WERI-Rb-1 (cell line): ENCODE measurements at places on chromosomes 12 and 14.

GRCh38 chr12:106096376-106096775 is 42.4 kb downstream of the NUAK1 start:
- no peak for DNase-seq

DNA sequence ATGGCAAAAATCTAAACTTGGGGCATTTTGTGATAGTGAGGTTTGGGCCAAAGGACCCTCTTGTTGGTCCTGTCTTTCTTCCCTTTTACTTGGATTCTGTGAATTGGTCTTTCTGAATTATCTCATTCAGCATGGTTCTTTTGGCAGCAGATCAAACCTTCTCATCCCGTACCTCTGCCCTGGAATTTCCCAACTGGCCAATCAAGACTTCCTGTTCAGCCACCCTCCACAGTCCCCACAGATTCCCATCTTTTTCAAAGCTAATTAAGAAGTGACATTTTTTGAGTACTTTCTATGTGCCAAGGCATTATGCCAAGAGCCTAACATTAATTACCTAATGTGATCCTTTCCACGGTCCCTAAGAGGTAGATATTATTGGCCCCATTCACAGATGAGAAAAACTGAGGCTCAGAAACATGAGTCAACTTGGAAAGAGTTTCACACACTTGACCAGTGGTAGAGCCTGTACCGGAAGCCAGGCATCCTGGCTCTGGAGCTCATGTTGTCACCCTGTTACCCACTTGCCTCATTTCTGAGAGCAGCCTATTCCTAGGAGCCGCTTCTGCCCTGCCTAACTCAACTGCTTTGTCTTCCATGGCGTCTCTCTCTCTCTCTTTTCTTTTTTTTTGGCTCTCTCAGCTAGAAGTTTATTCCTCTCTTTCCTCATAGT is 135.9 kb downstream of the C12orf75 start:
- no peak for DNase-seq

- no peak for DNase-seq
These were observed 20.2 kb downstream of the PLEKHD1 start for GRCh38 chr14:69504775-69505174.

DNA sequence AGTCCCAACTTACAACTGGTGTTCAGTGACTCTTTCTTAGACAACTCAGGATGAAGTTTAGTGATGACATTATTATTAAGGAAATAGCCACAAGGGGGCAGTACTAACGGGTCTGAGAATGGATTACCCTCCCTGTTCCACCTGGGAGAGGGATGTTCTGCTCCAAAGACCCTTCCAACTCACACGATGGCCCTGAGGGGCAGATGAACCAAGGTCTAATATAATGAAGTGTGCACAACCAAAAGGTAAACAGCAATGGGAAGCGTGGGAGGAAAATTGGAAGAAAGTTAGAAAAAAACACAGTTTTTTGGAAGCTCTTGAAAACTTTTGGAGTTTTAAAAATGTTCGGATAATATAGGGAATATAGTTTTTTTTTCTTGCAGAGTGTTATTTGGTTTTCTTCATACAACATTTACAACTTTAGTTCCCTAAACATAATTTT is 24.0 kb downstream of the FGF6 start:
- peak; percentile 30 for DNase-seq

- DNase-seq: no peak
These were observed 130.8 kb upstream of the CNTN1 start for GRCh38 chr12:40561395-40561966.

- no peak for DNase-seq
These were observed 33.1 kb downstream of the WSCD2 start for GRCh38 chr12:108162207-108162606.

DNA sequence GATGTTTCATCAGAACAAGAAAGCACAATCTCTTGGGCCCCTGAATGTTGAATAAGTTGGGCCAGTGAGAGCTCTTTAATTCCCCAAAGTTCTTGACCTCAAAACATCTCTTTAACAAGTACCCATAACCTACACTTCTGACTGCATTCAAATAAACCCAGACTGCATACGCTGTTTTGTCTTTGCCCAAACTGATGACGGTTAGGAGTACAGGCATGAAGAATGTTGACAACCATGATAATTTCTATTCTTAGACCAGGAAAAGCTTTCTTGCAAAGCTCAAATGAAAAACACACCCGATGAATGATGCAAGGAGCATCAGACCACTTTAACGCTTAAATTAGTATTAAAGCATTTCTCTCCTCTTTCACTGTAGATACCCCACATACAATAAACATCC is 11.7 kb upstream of the RAB3IP start:
- DNase-seq: no peak

- no peak for DNase-seq
These were observed 159.1 kb downstream of the RASSF9 start for GRCh38 chr12:85676816-85677749.

DNA sequence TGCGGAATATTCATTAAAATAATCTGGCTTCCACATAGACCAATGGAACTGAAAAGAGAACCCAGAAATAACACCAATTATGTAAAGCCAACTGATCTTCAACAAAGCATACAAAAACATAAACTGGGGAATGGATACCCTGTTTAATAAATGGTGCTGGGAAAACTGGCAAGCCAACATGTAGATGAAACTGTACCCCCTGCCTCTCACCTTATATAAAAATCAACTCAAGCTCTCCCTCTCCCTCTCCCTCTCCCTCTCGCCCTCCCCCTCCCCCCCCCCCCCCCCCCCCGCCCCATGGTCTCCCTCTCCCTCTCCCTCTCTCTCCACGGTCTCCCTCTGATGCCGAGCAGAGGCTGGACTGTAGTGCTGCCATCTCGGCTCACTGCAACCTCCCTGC is 13.1 kb upstream of the SPTSSA start:
- no peak for DNase-seq

GRCh38 chr12:108080363-108080762 is 48.7 kb upstream of the WSCD2 start:
- DNase-seq: no peak

DNA sequence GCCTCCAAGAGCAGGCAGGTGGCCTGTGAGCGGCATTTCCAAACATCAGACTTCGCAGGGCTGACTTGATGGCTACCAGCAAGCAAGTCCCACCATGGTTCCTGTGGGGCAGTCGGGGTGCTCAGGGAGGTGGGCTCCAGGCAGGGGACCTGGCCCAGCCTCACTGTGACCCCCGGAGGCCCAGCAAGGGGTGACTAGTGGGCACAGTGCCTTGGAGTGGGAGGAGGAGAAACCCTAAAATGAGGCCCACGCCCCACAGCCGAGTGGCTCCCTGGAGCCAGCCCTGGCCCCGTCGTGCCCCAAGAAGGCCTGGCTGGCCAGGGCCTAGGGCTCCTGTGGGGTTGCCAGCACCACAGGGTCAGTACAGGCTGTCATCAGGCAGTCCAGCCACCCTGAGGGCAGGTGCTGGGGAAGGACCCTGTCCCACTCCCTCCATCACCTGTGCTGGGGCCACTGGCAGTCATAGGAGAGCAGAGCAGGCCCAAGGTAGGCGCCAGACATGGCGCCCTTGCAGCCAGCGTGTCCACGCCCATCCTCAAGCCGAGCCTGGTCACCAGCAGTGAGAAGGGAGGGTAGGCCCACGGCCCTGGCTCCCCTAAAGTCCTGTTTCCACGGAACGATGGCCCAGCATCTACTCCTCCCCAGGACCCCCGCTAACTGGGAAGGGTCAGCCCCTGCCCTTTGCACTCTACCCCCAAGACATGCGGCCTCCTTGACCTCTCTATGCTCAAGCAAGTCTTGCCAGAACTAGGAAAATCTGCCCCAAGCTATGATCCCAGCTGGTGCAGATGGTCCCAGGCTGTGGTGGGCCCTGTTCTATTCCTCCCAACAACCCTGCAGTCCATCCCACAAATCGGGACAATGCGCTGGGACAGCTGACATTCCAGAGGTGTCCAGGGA is 144.2 kb upstream of the C14orf180 start:
- no peak for DNase-seq

- no peak for DNase-seq
These were observed 55.1 kb downstream of the TTC6 start for GRCh38 chr14:37650356-37651037.

GRCh38 chr12:3313066-3313465 is 177.9 kb upstream of the PRMT8 start:
- DNase-seq: no peak

- DNase-seq: no peak
These were observed at the start of gene SP7 for GRCh38 chr12:53336181-53336681. SP7 (minus strand) TSS chr12:53336354; CDS start chr12:53335646, 708 bp downstream.

DNA sequence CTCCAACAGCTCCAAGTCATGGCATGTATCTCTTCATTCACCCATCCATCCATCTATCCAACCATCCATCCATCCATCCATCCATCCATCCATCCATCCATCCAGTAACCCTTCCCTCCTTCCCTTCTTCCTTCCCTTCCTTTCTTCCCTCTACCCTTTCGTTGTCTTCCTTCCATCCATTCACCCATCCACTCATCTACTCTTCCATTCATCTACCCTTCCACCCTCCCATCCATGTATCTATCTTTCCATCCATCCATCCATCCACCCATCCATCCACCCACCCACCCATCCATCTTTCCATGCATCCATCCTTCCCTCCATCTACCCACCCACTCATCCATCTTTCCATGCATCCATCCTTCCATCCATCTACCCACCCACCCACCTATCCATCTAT is 53.2 kb upstream of the FBXO21 start:
- DNase-seq: no peak

- DNase-seq: no peak
These were observed 76.1 kb downstream of the SLC25A47 start for GRCh38 chr14:100399052-100399849.

- DNase-seq: no peak
These were observed 46.2 kb downstream of the WIF1 start for GRCh38 chr12:65074932-65075331.

- no peak for DNase-seq
These were observed 18.3 kb downstream of the ADGRD1 start for GRCh38 chr12:130971925-130972585.

DNA sequence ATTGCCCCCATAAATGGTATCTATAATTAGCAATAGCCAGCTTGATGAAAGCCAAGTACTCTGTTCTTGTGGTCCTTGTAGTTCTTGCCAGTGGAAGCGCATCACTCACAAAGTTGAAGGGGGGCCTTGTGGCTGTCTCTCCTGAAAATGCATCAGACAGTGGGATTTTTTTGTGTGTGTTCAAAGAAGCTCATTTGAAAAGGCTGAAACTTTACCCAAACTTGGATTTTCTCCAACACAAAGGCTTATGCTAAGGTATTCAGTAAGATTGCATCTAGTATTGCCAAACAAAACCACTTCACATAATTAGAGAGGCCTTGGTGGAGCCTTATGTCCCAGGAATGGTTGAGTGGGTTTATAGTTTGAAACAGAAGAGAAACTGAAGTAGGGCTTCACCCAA is 216.7 kb upstream of the TMTC1 start:
- no peak for DNase-seq

DNA sequence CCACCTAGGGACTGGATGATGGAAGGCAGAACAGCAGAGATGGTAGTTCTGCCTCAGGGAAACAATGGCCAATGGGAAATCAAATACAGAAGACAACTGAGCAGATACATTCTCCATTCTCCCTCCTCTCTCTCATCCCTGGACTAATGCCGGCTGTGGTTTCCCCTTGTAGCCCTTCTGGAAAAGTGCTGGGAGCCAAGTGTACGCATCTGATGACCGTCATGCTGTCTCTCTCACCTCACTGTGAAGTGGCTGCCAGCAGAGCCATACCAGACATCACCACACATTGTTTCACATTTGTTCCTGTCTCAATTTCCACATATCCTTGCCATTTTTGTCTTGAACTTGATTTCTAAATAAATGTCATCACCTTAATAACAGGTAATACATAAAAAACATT is 3.1 kb downstream of the TAS2R46 start:
- DNase-seq: no peak

DNA sequence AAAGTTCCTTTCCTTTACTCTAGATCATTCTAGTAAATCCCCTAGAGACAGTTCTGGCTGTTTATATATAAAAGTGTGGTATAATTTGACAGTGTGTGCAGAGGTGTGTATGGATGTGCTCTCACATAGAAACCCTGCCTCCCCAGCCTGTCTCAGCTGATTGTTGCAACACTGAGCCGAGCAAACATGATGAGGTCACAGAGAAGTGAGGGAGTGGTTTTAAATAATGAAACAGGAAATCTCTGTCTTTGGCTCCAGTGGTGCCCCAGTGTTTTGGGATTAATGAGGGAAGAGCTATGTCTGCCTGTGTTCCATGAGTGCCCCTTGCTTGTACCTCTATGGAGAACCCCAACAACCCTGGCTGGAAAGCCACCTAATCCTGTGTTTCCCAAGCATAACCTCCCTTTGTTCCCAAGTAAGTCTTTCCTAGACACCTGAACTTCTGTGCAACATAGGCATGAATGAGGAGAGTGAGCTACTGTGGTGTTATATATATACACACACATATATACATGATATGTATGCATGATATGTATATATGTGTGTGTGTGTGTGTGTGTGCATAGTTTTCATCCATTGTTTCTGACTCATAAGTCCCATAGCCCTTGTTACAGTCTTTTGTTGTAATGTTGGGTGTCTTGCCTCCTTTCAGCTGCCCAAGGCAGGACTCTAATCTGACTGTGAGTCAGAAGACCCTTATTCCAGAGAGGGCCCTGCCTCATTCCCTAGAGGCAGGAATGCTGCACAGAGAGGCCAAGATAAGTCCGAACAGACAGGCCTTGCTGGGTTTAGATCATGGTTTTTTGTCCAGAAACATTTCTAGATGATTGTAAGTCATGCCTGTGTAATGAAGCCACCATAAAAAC is 18.0 kb downstream of the TRAF3 start:
- no peak for DNase-seq

DNA sequence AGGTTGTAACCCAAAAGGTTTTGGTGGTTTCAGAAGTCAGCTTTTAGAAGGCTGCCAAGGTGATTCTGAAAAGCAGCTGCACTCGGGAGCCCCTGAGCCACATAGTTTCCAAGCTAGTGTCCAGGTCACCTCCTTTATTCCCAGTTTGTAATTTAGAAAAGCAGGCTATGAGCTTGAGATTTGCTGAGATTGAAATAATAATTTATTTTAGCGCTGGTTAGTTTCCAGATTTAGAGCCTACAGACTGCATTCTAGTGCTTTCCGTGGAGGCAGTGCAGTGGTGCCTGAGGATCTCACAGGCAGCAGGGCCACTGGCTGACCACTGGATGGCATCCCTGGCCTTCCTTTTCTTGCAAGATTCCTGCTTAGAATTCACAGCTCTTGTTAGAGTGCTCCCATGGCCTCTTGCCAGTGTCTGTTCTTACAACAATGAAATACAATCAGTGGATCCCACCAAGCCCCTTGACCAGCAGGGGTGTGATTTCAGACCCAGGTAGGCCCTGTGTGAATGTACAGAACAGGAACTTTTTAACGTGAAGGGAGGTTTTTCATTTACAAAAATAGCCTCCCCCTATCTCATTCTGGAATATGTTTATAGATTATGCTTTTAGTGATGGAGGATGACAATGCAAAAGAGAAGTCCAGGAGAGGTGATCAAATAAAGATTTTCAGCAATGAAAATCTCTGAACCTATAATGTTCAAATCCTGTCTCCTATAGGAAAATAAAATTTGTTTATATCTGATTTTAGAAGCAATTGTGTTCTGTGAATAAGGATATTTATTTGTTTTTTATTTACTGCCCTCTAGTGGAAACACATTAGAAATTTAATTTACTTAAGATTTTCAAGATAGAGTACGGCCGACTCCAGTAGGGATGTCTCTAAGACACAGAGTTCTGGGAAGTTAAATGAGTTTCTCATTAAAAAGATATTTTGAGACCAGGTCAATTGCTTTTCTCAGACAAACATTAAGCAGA is 362.1 kb upstream of the STXBP6 start:
- DNase-seq: no peak
